ENCODE measurements at places on chromosomes 12 and 14. TPM values are rescaled to one million over a fixed set of nuclear protein-coding genes. Genes with fewer than 3 reads are reported as not detected.

The CLEC9A gene
- total RNA-seq = not detected

The ZNF740 gene
- total RNA-seq = 19.6 TPM

The CCDC197 gene
- total RNA-seq = not detected

The RIN3 gene
- total RNA-seq = 1.9 TPM

DNA sequence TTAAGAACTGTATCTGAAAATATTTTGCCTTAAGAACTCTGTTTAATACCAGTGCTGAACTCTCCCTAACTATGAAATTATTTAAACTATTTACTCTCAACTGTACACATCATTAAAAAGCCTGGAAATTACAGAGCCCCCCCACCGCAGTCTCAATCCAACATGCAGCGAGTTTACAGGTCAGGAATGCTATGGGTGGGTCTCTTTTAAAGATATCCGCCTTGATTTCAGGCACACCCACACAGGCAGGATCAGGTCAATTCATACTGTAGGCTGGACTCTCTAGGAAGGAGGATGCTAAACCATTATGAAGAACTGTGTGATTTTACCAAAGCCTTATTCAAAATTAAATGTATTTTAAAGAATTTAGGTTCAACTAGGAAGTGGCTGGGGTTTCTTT, 16.5 kb downstream of the SPTLC2 start:
- DNase-seq = no peak

GRCh38 chr12:14454098-14454907, 88.8 kb downstream of the ATF7IP start:
- no peak for DNase-seq

DNA sequence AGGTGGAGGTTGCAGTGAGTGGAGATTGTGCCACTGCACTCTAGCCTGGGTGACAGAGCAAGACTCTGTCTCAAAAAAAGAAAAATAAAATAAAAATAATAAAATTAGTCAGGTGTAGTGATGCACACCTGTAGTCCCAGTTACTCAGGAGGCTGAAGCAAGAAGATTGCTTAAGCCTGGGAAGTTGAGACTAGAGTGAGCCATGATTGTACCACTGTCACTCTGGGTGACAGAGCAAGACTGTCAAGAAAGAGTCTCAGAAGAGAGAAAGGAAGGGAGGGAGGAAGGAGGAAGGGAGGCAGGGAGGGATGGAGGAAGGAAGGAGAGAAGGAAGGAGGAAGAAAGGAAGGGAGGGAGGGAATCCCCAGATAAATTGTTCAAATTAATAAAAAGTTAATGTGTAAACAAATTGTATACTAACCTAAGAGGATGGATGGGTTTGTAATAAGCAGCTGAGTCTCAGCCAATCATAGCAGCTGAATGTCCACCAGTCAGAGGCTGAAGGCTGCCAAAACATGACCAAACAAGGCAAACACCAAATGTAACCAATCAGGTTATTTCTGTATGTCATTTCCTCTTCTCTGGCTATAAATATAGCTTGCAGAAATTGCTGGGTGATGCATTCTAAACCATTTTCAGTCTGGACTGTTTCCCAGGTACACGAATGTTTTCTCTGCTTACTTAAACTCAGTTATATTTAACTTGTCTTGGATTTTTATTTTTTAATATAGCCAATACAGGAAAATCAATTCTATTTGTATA, 6.1 kb upstream of the CDCA4 start:
- DNase-seq = no peak
